A549 treated with Hydrocortisone at 1 μM for 4 hours (cell line): ENCODE measurements at places on chromosomes 11 and 22. TPM values are rescaled to one million over a fixed set of nuclear protein-coding genes. Genes with fewer than 3 reads are reported as not detected.

The MRGPRF gene
- total RNA-seq: 0.06 to 0.10 TPM in 2 of 5 replicates, not detected in the others

The TIGD3 gene
- total RNA-seq: 0.76 to 1.4 TPM (median 0.90 TPM) in 5 replicates

The SEPTIN5 gene
- total RNA-seq: 8.3 to 11.2 TPM (median 10.4 TPM) in 5 replicates

The ANO5 gene
- 1.1 to 2.2 TPM (median 1.5 TPM) in 5 replicates for total RNA-seq

The EFEMP2 gene
- total RNA-seq: 0.78 to 1.3 TPM (median 0.94 TPM) in 5 replicates

The MEI1 gene
- total RNA-seq: 0.25 TPM in 1 of 5 replicates, not detected in the others
